WTC11 (cell line): ENCODE measurements at places on chromosomes 2 and 18. TPM values are rescaled to one million over a fixed set of nuclear protein-coding genes. Genes with fewer than 3 reads are reported as not detected.

The AKAIN1 gene
- total RNA-seq, result not detected in 3 replicates

The DNAJC27 gene
- 3.8 to 5.4 TPM (median 5.0 TPM) in 3 replicates for total RNA-seq

- no peak for DNase-seq
These were observed 21.7 kb downstream of the KIAA1328 start for GRCh38 chr18:36850527-36851201.

- DNase-seq, result no peak
These were observed 656 bp downstream of the UNC80 start for GRCh38 chr2:209772290-209772685.

- DNase-seq, result no peak
These were observed 38.8 kb upstream of the ERMN start for GRCh38 chr2:157364257-157364974.
